Panc1 (cell line): ENCODE measurements at places on chromosomes 12 and 14.

- DNase-seq: no peak
Observed at GRCh38 chr12:2068653-2069052, 15.9 kb downstream of the CACNA1C start.

- no peak for DNase-seq
Observed at GRCh38 chr14:37566811-37567371, 28.2 kb downstream of the FOXA1 start.

DNA sequence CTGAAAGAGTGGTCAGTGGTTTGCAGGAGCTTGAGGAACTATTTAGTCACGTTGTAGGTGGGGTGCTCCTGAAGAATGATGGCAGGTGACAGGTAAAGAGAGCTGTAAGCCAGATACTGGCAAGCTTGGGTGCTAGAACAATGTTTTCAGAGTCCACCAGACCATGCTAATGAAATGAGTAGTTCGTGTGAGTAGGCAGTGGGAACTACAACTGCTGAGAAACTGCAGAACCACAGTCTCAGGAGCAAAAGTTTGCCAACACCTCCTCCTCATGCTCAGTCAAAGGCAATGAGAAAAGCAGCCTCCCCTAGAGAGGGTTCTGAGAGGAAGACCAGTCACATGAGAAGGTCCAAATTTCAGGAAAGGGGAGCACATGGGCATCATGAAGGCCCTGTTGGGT, 91.3 kb downstream of the PRKD1 start:
- no peak for DNase-seq

- DNase-seq: no peak
Observed at GRCh38 chr12:98465505-98465904, 49.9 kb upstream of the TMPO start.

GRCh38 chr12:104006929-104007328, 41.3 kb downstream of the TDG start:
- DNase-seq: no peak
